Left forelimb (tissue), 1 donor: ENCODE measurements at places on chromosomes 7 and 10.

GRCh38 chr7:45224832-45225231 lies 67.2 kb downstream of the RAMP3 start:
- DNase-seq: no peak

GRCh38 chr7:148095066-148095465 lies 495.5 kb upstream of the C7orf33 start:
- no peak for DNase-seq

- DNase-seq: no peak
Measured at GRCh38 chr7:96596120-96596826, 113.4 kb downstream of the SEM1 start.

- no peak for DNase-seq
Measured at GRCh38 chr10:36256948-36257356, 614.9 kb upstream of the FZD8 start.

DNA sequence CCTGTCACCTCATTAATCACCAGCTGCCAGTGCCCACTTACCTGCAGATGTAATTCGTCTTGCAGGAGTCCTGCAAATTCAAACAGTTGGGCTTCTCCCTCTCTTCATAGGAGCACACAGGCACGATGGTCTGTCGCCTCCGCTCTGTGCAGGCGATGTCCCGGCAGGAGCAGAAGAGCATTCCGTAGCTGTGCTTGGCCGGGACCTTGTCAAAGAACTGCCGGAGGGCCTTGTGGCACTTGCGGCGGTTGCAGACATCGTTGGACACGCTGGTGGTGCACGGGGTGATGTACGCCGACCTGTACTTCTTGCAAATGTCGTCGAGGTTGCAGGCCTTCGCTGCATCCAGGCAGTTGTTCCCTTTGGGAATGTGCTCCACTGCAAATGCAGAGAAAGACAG lies 147.8 kb downstream of the GFRA1 start:
- DNase-seq: no peak

DNA sequence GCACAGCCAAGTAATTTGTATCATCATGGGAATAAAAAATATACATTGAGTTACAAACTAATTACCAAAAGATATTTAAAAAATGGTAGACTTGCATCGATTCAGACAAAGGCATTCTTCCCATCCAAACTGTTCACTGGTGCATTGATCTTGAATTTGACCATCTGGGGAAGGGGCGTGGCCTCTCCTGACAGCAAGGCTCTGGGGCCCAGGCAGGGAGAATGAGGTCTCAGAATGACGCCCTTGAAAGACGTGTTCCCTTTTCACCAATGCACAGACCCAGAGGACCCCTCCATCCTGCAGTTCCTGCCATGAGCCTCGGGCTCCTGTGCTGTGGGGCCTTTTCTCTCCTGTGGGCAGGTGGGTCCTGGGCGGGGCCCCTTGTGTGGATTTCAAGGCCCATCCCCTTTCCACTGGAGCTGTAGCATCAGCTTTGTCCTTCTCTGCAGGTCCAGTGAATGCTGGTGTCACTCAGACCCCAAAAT lies 91.1 kb upstream of the PRSS58 start:
- no peak for DNase-seq

DNA sequence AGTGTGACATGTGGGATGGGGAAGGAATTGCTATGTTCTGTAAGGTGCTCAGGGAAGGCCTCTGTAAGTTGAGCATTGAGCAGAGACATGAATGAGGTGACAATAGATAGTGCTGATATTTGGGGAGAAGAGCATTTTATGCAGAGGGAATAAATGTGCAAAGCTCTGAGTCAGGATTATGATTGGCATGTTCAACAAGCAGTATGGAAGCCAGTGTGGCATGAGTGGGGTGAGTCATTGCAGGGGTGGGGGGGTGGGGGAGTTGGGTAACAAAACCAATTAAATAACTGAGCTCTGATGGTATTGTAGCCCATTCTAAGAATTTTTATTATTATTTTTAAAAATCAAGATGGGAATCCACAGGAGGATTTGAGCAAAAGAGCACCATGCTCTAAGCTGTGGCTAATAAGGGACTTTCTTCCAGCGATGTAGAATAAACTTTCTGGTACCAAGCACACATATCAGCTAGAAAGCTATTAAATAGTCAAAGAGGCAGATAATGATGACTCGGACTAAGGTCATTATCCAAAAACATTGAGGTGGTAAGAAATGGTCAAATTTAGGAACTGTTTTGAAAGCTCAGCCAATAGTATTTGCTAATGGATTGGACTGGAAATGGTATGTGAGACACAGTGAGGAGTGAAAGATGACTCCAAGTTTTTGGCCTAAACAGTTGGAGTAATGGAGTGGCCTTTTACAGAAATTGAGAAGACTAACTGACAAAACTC lies 96.4 kb downstream of the PRKG1 start:
- no peak for DNase-seq

DNA sequence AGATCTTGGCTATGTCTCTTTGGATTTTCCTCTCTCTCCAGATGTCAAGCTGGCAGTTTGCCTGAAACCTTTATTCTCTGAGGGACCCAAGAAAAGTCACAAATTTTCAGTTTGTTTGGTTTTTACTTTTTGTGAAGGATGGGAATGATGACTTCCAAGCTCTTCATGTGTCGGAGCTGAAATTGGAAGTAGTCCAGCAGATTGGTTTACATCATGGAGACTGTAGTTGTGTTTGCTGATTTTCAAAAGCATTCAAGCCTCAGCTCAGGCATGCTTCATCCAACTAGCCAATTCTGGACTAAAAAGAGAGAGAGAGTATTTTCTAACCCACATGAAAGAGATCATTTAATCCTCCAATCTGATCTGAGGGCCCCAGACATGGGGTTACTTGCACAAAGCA lies 326.2 kb upstream of the AUTS2 start:
- DNase-seq: no peak

GRCh38 chr10:118311505-118311904 lies 30.6 kb downstream of the FAM204A start:
- no peak for DNase-seq

- DNase-seq: no peak
Measured at GRCh38 chr7:4612939-4613841, 68.9 kb upstream of the FOXK1 start.

- no peak for DNase-seq
Measured at GRCh38 chr7:44617225-44617890, 10.9 kb downstream of the OGDH start.

GRCh38 chr7:30789334-30789711 lies 18.1 kb downstream of the MINDY4 start:
- no peak for DNase-seq
